NCI-H460 (cell line): ENCODE measurements at places on chromosomes 2 and 18.

DNA sequence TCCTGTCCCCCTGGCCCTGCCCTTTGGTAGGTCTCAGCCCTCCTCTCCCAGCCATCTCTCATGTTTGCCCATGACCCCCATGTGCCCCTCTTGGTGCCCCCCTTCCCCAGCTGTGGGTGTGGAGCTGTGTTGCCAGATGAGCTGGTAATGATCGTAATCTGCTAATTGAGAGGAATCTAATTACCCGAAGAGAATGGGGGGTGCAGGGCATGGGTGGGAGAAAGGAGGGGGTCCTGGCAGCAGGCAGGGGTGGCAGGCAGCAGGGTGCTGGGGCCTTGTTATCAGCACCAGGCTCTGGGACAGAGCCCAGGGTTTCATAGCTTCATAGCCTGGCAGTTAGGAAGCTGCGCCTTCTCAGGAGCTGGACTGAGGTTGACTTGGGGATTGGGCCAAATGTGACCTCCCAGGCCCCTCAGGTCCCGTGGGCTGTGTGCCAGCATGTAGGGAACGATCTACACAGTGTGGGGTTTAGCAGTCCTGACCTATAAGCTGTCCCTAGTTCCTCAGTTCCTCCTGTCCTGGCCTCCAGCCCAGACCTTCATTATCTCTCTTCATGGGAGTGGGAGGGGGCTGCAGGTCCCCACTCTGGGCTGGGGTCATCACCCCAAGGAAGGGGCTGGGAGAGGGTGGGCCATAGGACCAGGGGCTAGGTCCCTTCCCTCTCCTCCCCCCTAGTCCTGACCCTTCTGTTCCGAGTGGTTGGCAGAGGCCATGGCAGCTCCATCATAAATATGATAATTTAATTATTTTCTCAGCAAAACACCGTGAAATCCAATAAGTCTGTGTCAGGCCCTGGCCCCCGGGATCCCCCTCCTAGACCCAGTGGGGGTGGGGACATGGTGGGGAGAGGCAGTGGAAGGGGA lies 6.5 kb upstream of the ASIC4 start:
- DNase-seq: no peak

- no peak for DNase-seq
Measured at GRCh38 chr2:121175326-121175725, 109.7 kb downstream of the TFCP2L1 start.

GRCh38 chr2:120769076-120769786 lies 33.6 kb downstream of the GLI2 start:
- no peak for DNase-seq

DNA sequence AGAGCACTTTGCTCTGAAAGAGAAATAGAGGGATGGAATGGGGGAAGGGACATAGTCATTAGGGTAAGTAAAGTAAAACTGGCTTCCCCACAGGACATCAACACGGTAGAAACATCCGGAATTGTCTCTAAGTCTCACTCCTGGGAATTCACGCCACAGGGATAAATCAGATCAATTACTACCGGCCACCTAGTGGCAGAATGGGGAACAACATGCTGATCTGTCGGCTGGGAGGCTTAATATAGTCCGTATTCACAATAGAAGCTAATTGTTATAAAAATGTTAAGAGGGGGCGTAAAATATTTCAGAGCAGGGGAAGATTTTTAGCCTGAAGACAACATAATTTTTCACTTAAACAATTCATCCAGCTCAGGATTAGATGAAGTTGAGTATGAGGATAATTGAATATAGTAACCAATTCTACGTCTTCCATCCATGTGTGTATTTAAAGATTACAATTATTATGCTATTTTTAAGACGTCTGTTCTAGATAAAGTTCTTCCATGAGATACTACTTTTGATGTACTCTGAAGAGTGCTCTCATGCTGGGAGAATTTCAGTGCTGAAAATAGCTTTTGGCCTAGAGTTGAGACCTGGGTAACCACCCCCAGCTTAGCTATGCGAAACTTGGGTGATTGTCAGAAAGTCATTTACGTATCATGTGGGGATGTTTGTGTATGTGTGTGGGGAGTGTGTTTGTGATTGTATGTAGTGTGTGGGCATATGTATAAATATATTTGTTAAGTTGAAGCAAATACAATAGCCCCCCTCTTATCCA lies 65.7 kb downstream of the LRRTM1 start:
- peak; percentile 29 for DNase-seq

DNA sequence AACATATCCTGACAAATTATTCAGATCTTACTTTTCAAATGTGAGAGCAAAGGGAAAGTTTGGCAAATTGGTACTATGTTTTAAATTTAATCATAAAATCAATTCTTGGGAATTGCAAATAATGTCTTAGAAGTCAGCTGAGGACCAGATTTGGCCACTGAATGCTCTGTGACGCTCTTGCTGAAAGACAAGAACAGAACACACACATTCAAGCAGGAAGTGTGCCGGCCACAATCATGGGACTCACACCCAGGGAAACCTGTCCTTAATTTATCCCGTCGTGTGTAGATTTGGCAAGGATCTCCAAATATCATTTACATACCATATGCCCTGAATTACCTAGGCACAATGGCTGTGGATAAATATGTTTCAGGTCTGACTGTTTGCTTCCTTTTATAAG lies 253.1 kb downstream of the TCF4 start:
- no peak for DNase-seq

DNA sequence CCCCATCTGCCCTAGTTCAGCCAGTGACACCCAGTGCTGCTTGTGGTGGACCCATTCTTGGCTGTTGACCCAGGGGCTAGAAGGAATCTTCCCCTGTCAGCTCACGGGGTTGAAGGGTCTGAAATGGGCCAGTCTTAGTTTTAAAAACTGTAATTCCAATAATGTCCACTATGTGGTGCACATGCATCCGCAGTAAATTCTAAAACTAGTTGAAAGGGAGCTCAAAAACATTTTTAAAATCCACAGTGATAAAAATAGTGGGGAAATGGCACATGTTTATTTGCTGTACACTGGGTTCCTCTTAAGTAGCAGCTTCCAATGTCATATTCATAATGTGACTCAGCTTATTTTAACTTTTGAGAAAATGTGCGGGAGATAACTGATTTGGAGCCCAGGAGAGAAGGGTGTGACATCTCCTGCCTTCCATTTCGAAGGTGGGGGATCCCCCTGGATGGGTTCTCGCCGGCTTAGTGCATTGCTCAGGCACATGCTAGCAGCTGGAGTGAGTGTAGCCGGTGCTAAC lies 32.8 kb downstream of the GRHL1 start:
- DNase-seq: peak; percentile 33

GRCh38 chr2:119230219-119231185 lies 6.9 kb downstream of the STEAP3 start:
- DNase-seq: no peak

GRCh38 chr18:77658751-77659448 lies 409.3 kb downstream of the GALR1 start:
- DNase-seq: no peak

DNA sequence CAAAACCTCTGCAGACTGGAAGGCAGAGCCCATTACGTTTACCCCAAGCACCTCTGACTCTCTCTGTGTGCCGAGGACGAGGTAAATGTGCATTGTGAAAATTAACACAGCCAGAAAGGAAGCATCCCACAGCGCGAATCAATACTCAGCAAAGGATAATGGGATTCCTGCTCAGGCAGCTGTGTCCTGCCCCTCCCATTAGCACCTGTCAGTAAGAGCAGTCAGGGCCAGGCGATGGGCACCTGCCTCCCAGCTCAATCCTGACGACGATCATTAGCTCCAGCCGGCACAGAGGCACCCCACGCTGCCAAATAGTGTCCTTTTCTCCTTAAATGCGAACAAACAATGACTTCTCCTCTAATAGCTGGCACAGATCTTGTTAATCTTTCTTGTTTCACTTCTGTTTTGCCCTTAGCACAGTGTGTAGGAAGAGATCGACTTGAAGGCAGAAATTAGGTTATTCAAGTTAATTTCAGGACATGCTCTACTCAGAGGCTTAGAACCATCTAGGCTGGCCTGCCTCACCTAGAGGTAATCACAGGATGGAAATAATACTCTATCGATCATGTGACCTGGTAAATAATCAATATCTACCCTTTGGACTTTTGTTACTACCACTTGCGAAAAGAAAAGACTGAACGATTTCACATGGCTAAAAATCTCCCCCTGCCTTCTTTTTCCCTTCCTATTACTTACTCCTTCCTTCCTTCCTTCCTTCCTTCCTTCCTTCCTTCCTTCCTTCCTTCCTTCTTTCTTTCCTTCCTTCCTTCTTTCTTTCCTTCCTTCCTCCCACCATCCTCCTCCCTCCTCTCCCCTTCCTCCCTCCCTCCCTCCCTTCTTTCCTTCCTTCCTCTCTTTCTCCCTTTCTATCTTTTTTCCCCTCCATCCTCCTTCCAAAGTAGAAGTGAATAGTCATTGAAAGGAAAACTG lies 487.9 kb upstream of the ID2 start:
- no peak for DNase-seq

- DNase-seq: no peak
Measured at GRCh38 chr18:46167971-46168370, 63.8 kb downstream of the HAUS1 start.

- no peak for DNase-seq
Measured at GRCh38 chr2:64478502-64479230, 24.7 kb downstream of the LGALSL start.

GRCh38 chr18:4987452-4988405 lies 209.3 kb downstream of the AKAIN1 start:
- DNase-seq: no peak

DNA sequence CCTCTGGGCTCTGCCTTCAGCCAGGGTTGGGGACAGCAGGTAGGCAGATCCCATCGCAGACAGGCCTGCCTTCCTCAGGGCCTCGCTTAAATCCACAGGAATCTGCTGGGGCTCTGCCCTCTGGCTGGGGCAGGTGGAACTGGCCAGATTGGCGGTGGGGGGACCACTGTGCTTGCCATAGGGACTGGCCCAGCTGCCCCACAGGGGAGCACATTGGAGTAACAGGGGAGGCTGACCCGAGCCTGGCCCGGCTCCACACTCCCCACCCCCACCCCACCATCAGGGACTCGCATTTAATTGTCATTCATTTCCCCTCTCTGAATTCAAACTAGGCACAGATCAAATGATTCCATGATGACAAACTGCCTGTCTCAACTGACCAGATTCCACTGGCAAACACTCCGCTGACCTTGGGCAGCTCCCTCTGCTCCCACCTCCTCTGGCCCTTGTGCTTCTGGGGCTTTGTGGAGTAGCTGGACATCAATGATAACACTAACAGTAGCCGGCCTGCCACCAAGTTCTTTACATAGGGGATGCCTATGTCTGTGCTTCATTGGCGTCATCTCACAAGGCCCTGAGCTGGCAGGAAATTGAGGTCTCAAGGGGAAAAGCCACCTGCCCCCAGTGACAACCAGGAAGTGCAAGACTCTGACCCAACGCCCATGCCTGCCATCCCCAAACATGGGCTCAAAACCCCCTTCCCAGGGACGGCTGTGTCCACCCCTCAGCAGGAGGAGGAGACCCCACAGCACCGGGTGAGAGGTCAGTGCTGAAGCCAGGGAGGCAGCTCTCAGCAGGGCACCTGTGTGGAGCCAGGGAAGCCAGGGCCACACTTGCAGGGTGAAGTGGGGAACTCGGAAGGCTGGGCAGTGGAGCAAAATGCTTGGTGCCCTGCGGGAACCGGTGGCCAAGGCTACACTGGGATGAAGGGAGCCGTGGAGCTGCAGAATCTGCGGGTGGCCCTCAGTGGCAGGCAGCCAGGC lies 2.1 kb upstream of the B3GNT7 start:
- DNase-seq: no peak

DNA sequence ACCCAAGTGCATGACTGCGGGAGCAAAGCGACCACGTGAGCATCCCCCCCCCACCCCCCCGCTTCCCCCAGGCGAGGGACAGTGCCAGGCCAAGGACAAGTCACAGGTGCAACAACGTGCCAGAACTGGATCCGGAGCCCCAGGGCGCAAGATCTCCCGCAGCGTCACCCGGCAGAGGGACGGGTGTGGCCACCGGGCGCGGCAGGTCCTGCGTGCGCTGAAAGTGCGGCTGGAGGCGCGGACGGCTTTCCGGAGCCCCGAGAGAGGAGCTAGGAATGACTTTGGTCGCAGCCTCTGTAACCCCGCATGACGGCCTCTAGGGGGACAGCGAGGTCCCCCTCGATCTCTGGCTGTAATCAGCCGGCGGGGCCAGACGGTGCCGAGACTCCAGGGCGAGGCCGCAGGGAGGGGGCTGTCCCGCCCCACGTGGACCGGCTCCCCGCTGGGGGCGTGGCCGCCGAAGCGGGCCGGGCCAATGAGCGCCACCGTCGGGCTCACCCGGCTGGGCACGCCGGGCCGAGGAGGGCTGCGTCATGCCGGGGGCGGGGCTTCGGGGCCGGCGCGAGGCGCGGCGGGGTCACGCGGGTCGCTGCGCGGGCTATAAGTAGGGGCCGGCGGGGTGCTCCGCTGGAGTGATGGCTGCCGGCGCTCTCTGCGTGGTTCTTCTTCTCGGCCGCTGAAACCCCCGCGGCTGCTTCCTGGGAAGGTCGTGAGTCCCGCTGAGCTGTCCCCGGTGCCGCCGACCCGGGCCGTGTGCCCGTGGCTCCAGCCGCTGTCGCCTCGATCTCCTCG lies at the start of gene SLC20A1:
SLC20A1 (plus strand) TSS at position 630 of the 792 bp plus-strand sequence. CDS start 890 bp downstream, outside the sequence.
- peak; percentile 94 for DNase-seq

GRCh38 chr2:215022418-215022817 lies 116.0 kb downstream of the ABCA12 start:
- DNase-seq: no peak

DNA sequence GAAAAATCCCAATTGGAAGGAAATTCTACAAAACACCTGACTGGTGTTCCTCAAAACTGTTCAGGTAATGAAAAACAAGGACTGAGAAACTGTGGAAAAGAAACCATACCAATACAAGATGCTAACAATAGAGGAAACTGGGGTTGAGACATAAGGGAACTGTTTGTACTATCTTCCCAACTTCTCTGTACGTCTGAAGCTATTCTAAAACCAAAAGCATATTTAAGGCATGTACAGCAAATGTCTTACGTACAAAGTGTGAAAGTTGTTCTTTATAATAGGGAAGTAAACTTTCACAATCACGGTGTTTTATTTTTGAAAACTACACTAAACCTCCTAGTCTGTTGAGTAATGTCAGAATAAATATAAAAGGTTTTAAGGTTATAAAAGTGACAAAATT lies 776.1 kb upstream of the RAB6C start:
- DNase-seq: no peak

DNA sequence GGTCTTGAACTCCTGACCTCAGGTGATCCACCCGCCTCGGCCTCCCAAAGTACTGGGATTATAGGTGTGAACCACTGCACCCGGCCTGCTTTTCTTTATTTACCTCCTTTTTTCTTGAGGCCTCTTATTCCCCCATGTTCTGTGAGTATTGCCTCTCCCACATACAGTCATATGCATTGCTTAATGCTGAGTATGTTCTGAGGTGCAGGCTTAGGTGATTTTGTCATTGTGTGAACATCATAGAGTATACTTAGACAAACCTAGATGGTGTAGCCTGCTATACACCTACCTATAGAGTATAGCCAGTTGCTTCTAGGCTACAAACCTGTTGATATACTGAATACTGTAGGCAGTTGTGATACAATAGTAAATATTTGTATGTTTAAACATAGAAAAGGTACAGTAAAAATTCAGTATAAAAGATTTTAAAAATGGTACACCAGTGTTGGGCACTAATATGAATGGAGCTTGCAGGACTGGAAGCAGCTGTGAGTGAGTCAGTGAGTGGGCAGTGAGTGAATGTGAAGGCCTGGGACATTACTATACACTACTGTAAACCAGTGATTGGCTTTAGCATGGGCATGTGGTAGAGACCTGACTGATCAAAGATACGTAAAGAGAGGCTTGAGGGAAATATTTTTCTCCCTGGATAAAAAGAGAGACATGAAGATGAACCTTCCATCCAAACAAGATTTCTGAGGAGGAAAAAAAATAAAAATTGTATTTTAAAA lies 17.6 kb downstream of the SLC39A10 start:
- no peak for DNase-seq

- no peak for DNase-seq
Measured at GRCh38 chr2:43057026-43057741, 169.2 kb downstream of the ZFP36L2 start.

GRCh38 chr2:40343902-40344301 lies 108.0 kb downstream of the SLC8A1 start:
- DNase-seq: no peak
